ENCODE measurements at places on chromosomes 5 and 9.

DNA sequence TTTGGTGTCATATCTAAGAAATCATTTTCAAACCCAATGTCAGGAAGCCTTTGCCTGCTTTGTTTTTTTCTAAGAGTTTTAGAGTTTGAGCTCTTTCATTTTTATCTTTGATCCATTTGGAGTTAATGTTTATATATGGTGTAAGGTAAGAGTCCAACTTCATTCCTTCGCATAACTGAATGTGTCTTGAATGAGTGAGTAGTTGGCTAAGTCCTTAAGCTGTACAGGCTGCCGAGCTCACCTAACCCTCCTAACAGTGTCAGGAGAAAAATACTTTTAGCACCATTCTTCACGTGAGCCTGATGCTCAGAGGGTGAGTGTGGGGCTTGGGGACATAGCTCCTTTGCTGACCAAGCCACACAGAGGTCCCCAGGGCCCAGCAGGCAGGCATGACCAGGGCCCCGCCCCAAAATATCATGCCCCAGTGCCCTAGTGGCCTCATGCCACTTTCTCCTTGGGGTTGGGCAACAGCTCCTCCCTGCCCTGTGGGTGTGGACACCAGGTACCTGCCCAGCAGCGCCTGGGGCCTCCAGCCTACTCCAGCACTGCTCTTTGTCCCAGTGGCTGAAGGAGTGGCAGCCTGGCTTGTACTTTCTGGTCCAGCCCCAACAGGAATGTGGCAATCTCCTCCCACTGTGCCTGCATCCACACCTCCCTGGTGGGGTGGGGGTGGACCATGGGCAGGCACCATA is 17.2 kb downstream of the PPARGC1B start:
- no peak for DNase-seq

DNA sequence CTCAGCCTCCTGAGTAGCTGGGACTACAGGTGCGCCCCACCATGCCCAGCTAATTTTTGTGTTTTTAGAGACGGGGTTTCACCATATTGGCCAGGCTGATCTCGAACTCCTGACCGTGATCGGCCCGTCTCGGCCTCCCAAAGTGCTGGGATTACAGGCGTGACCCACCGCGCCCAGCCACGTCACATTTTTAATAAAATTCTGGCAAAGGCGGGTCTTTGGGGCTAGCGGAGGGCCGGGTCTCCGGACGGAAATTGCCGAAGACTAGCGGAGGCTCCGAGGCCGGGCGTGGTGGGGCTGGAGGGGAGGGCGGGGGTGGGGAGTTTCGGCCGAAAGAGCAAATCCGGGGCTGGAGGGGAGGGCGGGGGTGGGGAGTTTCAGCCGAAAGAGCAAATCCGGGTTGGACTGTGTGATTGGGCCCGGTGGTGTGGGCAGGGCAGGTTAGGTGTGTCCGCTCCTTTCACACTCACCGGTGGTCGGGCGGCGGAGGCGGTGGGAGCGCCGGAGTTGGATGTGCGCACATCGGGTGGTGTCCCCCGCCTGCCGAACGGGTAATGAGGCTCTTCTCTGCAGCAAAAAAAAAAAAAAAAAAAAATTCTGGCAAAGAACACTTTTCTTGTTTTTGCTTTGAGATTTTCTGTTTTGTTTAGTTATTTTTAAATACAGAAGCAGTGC is 27.1 kb downstream of the RUFY1 start:
- DNase-seq: no peak

DNA sequence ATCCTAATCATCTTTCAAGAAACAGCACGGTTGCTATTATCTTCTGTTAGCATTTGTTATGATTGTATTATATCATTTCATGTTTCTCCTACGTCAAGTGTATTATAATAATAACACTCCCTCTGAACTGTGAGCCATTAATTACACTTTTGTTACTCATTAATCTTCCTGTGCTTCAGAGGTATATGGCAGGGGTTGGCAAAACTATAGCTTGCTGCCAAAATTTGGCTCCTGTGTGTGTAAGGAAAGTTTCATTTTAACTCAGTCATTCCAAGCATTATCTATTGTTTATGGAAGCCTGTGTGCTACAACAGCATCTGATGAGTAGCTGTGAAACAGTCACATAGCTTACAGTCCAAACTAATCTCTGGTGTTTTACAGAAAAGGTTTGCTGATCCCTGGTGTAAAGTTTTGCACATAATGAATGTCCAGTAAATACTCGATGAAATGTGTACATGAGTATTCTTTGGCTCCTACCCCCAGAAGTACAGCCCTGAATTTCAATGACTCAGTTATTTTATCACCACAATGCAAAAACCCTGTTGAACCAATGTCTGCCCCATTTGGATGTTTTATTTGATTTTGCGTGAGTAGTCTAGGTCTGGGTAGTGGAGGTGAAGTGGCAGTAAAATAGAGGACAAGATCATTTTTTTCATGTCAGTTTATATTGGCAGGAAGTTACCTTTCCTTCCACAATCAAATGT is 648.2 kb downstream of the MAT2B start:
- no peak for DNase-seq

GRCh38 chr5:90802474-90803317 is 244.1 kb downstream of the ADGRV1 start:
- no peak for DNase-seq

GRCh38 chr5:83357621-83358231 is 113.8 kb upstream of the VCAN start:
- no peak for DNase-seq

- no peak for DNase-seq
These were observed 90.4 kb upstream of the IL6ST start for GRCh38 chr5:56085193-56085592.

DNA sequence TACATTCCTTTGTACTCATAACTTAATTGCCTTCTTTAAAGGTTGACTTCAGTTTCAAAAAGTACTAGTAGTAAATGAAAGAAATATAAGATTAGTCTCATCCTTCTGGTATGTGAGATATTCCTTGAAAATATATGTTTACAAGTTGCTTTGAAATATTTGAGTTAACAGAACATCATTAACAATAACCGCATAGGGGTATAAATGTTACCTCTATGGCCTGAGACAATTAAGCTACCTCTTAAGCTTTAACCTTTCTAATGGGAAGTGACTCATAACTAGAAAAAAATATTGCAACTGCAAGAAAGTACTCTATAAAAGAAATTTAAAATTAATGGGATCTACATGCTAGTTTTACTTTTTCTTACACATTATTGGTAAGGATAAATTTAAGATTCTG is 399.0 kb downstream of the CDH10 start:
- DNase-seq: no peak

GRCh38 chr5:163760498-163760897 is 255.1 kb downstream of the MAT2B start:
- DNase-seq: no peak

- DNase-seq: no peak
These were observed 27.3 kb downstream of the MACROH2A1 start for GRCh38 chr5:135371622-135372232.

GRCh38 chr9:71273613-71274012 is 152.2 kb upstream of the TRPM3 start:
- DNase-seq: no peak

- DNase-seq: no peak
These were observed 92.6 kb downstream of the RIC1 start for GRCh38 chr9:5721279-5722087.

- DNase-seq: peak; percentile 63
These were observed 30.4 kb downstream of the CAMK4 start for GRCh38 chr5:111254613-111255012.

- no peak for DNase-seq
These were observed 18.2 kb downstream of the TTC23L start for GRCh38 chr5:34857161-34857560.

DNA sequence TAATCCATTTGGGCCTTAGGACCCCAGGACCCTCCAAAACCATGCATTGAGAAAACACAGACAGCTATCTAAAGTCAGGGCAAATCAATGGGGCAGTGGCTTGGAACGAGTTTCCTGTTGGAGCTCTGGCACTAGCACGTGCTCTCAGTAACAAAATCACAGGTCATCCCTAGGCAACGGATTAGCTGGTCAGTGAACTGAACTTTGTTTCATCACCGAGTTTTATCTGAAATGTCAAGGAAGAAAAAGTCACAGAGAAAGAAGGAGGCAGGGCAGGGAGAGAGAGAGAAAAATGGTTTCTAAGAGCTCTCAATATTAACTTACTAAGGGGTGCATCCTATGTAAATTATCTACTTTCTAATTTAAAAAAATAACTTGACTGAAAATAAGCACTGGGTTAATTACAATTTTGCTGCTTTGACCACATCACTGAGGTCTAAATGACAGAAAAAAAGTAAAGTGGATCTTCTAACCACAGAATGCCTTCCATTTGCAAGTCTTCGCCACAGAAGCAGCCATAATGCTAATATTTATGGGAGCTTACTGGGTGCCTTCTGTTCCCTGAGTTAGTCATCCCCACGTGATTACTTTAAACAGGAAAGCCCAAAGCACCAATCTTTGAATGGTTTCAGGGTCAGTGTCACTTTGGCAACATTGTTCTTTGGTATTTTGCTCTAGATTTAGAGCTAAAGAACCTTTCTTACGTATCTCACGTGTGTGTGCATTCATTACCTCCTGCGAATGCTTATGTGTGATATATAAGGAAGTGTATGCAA is 503.9 kb downstream of the RASEF start:
- DNase-seq: no peak

GRCh38 chr5:30099634-30100033 is 1093.9 kb upstream of the CDH6 start:
- DNase-seq: no peak

- DNase-seq: no peak
These were observed 71.8 kb upstream of the ADRA1B start for GRCh38 chr5:159844267-159845121.

DNA sequence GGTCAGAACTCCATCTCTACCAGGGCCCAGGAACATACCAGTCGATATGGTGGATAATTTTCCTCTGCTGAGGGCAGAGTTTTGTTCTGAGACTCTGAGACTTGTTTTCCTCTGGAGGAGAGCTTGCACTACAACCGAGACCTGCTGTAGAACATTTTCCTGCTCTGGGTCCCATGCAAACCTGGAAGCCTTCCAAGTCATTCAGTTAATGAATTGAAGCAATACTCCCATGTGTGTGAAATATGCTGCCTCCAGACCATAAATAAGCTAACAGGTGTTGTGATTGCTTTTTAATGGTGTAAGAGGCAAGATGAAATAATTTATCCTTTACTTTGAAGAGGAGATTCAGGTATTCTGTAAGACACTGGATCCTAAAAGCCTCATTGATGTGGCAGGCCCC is 372.8 kb downstream of the TMEM167A start:
- DNase-seq: no peak

- DNase-seq: no peak
These were observed 499.1 kb downstream of the DMAC1 start for GRCh38 chr9:7300484-7300883.

- no peak for DNase-seq
These were observed 56.8 kb upstream of the PHYKPL start for GRCh38 chr5:178289438-178289837.

DNA sequence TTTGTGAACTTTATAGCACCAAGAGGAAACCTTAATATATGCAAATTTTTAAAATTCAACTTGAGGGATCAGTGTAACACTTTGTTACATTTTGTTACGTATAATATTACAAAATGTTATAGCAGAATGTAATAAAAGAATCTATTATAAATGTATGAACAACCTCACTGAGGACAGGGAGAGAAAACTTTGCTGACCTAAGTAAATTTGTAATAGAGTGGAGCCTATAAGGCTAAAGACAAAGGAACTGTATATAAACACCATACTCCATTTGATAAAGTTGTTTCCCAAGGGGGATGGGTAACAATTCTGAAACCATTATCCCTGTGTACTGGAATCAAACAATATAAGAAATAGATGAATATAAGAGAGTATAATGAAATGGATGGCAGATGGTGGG is 77.3 kb downstream of the ANGPTL2 start:
- DNase-seq: no peak

DNA sequence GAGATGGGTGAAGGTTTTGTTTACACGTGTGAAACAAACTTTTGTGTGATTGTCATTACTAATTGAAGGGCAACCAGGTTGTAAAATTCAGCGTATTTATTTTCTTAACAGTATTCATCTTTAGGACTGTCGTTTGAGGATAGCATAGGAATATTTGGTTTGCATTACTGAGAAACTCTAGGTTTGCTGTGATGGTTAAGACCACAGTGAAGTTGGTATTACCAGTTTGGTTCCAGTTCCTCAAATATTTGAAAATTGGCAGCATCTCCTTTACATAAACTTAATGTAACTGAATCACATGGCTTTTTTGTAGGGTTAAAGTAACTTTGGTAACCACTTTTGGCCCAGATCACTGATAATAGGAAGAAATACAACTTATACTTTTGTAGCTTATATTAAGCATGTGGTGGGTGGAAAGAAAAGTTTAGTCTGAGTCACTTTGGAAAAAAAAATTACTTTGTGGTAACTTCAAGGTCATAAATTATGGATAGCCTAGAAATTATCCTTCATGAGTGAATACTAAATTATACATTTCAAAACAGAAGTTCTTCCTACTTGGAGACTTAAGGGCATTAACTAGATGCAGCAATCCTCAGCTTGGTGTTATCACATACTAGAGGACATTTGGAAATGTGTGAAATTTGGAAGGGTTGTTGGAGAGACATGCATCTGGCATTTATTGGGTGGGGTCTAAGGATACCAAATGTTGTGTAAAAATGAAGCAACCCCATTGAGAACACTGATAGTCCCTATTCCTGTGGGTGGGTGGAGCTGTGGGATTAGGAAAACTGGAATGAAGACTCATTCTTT is 33.9 kb downstream of the G3BP1 start:
- DNase-seq: no peak

All from activated T-cell treated with anti-CD3 and anti-CD28 coated beads for 48 hours (primary cell).